Pulmonary artery endothelial cell (primary cell): ENCODE measurements at places on chromosomes 12 and 14. TPM values are rescaled to one million over a fixed set of nuclear protein-coding genes. Genes with fewer than 3 reads are reported as not detected.

DNA sequence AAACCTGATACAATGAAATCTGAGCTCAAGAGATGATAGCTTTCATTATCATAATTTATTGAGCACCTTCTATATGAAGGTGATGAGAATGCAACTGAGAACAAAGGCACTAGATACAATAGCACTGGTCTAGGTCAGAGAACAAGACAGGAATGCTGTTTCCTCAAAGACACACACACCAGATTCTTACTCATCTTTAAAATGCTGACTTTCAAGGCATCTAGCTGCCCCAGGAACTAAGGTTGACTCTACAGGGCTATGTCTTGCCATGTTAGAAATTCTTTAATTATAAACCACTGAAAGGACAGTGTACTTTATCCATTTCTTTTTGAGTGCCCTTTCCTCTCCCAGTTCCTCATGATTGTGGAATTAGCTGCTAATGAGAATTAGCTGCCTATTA lies 195.4 kb upstream of the RMST start:
- no peak for DNase-seq

- no peak for DNase-seq
These were observed 178.1 kb downstream of the BCAT1 start for GRCh38 chr12:24770821-24771220.

The IKBIP gene
- total RNA-seq: 49.6 and 67.0 TPM in 2 replicates

DNA sequence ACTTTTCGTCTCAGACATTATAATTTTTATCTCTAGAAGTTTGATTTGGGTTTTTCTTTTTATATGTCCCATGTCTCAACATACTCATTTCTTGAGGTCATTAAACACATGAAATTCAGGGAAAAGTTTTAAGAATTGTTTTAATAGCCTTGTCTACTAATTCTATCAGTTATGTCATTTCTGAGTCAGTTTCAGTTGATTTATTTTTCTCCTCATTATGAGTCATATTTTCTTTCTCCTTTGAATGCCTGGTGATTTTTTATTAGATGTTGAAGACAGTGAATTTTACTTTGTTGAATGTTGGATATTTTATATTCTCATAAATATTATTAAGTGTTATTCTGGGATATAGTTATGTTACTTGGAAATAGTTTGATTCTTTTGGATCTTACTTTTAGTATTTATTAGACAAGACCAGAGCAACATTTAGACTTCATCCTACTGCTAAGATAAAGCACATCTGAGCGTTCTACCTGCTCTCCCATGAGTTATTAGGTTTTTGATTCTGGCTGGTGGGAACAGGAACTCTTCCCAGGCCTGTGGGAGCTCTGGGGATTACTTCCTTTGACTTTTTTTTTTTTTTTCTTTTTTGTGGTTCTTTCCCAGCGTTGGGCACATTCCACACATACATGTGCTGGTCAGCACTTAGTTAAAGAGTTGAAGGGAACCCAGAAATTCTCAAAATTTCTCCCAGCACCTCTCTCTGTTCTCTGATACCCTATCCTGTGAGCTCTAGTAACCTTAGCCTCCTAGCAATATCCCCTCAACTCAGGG lies 1157.7 kb downstream of the BCL11B start:
- DNase-seq: no peak

DNA sequence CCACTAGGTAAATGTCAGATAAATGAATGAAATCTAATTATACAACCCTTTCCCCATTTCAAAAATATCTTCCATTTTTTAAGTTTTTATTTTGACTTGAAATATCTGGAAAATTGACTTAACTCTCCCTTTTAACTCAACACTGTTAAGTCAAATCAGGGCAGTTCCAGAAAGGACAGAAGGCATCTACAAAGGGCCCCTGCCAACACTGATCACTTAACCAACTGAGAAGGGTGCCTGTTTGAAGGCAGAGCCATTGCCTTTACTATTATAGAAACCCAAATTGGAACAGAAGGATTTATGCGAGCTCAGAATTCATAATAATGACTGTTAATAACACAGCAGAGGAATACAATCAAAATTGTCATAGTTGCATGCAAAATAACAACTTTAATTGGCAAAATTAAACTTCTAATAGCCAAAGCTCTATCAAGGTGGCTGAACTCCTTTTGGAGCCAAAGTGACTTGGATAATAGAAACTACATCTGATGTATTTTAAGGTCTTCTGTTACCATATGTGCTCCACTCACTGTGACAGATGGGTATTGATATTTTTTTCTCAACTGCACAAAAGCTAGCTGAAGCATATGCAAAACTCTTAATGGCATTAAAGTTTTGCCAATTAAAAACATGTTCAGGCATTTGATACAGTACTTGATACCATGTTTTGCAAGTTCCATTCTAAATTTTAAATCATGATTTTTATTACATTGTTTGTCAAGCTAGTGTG lies 383.8 kb downstream of the NOVA1 start:
- no peak for DNase-seq

The HSPB8 gene
- 2.9 and 8.7 TPM in 2 replicates for total RNA-seq

The RPL10L gene
- not detected in 2 replicates for total RNA-seq

GRCh38 chr12:128621304-128621703 lies 202.5 kb downstream of the SLC15A4 start:
- DNase-seq: no peak

The HOXC5 gene
- total RNA-seq: not detected in 2 replicates
